ENCODE measurements at places on chromosomes 2 and 18.
A peak's percentile ranks its signal among the peaks of the same experiment; 100 is the strongest.

DNA sequence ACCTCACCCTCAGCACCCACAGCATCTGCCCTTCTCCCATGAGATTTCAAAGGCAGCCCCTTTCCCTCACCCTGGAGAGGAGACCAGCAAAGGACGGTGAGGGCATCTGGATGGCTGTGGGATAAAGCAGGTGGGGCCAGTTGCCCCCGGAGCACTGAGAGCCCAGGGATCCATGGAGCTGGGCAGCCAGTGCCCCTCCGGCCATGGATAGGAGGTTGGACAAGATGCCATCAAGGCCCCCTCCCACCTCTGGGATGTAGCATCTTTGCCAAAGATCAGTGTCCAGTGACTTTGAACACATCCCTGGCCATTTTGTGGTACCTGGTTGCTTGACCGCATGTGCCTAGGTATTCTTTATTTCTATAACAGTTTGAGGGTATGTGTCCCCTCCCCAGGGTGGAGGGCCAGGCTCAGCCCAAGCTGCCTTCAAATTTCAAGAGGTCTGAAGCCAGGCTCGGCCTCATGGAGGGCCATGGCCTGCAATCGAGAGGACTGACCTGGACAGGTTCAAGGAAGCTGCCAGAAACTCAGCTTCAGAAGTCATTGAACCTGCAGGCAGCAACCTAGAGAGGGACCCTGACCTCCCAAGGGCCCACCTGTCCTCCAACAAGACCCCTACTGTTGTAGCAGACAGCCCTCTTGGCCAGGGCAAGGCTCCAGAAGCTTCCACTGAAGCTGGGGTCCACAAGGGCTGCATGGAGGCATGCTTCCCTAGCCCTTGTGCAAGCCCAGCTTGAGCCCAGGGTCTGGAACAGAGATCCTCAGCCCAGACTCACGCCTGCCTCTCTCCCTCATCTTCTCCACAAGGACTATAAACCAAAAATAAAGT is 55.5 kb upstream of the BIN1 start:
- DNase-seq = no peak

DNA sequence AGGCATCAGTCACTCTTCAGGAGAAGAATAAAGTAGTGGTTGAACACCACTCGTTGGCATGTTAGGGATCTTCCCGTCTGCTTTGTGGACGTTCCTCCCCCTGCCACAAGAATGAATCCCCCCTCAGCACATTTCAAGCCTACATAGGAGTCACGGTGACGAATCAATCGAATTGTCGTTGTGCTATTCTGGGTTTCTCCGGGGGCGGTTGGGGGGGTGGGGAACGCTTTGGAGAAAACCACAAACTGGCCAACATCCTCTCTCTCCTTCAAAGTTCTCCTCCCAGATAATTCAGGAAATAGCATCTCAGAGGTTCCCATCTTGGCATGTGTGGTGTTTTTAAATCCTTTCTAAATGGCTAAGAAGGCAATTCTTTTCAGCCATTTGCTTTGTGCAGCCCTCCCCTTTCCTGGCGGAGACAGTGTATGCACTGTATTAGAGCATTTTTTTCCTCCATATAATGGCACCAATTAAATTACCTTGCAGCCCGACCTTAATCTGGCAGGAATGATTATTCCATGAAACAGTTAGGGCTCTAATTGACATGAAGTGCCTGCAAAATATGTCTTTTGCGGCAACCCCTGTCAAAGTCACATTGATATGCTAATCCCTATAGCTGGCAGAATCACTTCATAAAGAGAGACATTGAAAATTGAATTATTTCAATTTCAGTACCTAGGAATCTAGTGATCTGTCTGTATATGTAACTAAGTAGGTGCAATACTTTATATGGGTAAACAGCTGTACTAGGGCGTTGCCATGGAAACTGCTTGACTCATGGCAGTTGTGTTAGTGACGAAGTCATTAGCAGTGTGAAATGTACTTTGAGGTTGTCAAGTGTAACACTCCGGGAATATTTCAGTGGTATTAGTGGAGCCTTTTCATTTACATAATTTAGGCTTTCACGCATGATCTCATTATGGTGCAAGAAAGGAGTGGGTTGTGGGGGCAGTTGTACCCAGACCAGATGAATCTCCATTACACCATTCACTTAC is 323.4 kb upstream of the SLC14A2 start:
- no peak for DNase-seq

DNA sequence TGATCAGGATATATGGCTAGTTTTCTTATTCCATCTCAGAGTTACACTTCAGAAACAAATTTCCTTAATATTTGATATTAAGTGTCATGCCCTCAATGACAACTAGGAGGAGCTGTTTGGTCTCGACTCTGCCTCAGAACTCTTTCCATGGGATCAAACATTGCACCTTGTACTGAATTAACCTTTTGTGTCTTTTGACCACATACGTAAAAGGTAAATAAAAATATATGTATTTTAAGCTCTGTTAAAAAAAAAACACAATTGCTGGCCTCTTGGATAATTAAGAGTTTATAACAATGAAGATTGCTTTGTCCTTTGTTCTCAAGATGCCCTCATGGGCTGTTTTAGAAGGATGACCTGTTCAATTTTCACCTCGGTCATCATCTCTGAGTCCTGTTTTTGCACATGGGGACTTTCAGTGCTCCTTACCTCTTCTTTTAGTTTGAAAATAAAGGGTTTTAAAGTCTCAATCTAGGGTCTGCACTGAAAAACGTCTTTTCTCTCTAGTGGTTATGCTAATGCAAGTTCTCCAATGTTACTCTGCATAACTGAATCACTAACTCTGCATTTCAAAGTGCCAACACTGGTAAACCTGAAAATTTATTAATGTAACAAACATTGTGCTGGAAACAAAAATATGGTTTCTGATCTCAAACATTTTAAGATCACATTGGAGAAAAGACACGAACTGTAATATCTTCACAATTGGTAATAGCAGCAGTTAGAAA is 18.8 kb upstream of the FN1 start:
- DNase-seq = no peak

- peak; percentile 56 for DNase-seq
Observed at GRCh38 chr2:96763511-96764252, 3.0 kb downstream of the CNNM4 start.

- no peak for DNase-seq
Observed at GRCh38 chr2:201798252-201798913, 8.0 kb upstream of the CDK15 start.

- DNase-seq = no peak
Observed at GRCh38 chr2:231935207-231935524, 9.0 kb upstream of the NPPC start.

- no peak for DNase-seq
Observed at GRCh38 chr2:205783872-205784499, 101.7 kb downstream of the NRP2 start.

- no peak for DNase-seq
Observed at GRCh38 chr2:98685930-98686887, 44.7 kb downstream of the MGAT4A start.

GRCh38 chr2:197560146-197560665 is 44.3 kb downstream of the MOB4 start:
- no peak for DNase-seq

DNA sequence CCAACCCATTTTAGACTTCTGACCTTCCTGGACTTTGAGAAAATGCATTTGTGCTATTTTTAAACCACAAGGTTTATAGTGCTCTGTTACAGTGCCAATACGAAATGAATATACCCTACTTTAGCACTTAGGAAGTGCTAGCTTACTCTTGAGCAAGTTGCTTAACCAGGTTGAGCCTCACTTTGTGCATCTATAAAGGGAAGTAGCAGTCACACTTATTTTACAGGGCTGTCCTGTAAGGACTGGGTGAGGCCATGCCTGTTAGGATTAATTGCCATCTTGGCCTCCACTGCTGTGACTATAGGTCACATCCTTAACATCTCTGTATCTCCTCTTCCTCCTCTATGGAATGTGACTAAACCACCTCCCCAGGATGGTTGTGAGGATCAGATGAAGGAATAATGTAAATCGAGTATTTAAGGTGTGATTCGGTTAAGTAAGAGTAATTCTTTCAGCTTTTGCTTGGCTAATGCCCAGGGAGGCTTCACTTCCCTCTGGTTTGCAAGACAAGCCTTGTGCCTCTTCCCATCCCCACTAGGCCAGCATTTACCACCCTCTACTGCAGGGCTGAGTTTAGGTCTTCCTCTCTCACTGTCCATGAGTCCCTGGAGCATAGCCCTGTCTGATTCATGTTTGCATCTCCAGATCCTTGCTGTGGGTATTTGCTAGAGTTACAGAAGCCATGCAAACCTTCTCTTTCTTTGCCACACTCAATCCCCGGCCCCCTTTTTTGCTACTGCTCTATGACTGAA is 341.2 kb downstream of the ZNF521 start:
- no peak for DNase-seq

GRCh38 chr2:32990556-32990955 is 43.8 kb downstream of the LTBP1 start:
- DNase-seq = no peak

DNA sequence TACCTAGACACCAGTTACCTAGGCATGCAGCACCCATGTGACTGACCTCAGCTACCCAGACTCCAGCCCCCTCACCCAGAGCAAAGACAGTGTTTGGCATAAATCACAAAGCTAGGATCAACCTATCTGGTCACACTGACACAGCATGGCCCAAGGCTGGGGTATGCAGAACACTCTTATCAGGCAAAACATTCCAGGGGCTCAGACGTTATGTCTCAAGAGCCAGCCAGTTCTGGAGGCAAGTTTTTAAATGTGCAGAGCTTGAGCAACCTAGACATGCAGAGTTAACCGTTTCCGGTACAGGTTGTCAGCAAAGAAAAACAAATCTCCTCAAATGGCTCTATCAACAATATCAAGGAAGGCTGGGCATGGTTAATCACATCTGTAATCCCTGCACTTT is 92.8 kb downstream of the AP1S3 start:
- no peak for DNase-seq

DNA sequence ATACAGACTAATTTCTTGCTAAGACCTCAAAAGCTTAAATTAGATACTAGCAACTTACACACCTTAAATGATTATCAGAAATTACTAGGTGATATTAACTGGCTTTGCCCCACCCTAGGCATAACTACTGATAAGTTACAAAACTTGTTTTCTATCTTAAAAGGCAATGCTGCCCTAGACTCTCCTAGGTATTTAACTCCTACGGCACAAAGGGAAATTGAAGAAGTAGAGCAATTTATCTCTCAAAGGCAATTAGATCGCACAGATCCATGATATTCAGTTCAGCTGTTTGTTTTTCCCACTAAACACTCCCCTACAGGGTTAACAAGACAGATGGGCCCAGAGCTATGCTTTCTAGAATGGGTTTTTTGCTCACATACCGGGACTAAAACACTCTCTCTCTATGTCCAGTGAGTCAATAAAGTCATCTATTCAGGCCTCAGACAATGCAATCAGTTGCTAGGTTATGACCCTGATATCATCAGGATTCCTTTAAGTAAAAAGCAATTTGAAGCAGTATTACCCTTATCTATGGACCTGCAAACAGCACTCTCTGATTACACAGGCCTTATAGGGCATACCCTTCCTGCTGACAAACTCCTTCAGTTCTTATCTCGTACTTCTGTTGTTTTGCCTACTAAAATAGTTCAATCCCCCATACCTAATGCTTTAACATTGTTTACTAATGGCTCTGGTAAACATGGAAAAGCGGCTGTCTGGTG is 14.3 kb downstream of the MAP3K2 start:
- DNase-seq = no peak

- DNase-seq = no peak
Observed at GRCh38 chr2:207226243-207226642, 60.5 kb upstream of the KLF7 start.

DNA sequence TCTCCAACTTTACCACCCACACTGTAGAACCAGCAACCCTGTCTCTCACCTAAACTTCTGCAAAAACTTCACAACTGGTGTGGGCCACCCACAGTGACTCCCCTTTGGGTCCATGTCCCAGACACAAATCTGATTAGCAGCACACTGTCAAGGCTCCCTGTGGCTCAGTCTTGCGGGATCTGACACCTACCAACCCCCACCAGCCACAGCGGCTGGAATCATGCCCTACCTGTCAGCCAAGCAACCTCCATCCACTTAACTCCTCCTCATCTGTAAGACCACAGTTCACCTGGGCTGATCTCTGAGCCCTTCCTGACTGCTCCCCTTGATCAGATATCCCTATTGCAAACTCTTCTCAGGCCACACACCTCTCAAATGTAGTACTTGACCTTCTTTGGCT is 14.6 kb downstream of the TCF4 start:
- no peak for DNase-seq

DNA sequence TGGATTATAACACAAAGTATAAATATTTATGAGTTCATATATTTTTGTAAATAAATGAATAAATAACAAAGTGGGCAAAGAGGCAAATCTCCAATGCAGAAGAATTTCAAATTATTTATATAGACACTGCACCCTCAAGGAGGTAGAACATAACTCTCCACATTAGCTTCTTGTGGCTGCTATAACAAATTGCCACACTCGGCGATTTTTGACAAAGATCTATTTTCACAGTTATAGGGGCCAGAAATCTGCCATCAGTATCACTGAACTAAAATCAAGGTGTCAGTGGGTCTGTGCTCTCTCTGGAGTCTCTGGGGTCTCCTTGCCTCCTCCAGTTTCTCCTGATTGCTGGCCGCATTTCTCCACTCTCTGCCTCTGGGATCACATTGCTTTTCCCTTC is 92.0 kb upstream of the FAM136A start:
- no peak for DNase-seq

DNA sequence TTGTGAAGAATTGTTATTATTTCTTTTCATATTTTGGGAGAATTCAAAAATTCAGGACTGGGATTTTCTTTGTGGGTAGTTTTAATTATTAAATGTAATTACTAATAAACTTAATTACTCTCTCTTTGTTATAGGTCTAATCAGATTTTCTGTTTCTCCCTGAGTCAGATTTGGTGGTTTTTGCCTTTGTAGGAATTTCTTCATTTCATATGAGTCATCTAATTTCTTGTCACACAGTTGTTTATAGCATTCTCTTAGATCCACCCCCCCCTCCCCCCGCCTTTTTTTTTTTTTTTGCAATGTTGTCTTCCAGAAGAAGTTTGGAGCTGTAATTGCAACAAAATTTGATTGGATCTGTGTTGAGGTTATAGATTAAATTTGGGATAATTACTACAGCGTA is 26.0 kb upstream of the GALR1 start:
- no peak for DNase-seq

- DNase-seq = no peak
Observed at GRCh38 chr18:53385889-53386288, 838.6 kb downstream of the MBD2 start.
